ENCODE measurements at places on chromosomes 6 and 20.

- no peak for DNase-seq
These were observed 107.8 kb upstream of the SHLD1 start for GRCh38 chr20:5642155-5642981.

- no peak for DNase-seq
These were observed 149.8 kb upstream of the PCSK2 start for GRCh38 chr20:17077030-17077429.

- DNase-seq, result no peak
These were observed 79.6 kb downstream of the CEP57L1 start for GRCh38 chr6:109174916-109175315.

DNA sequence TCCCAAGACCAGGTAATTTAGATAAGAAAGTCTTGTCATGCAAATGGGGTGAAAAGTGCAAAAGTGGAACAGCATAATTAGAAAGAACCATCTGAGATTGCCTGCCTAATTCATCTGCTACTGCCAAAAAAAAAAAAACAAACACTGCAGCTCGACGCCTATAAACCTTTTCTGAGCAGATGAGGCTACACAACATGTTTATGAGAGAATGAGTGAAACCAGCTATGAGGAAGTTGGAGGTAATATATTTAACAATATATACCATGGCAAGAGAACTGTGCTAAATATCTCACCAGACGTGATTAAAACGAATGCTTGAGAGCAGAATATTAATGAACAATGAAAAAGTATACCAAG is 50.0 kb downstream of the LAMA4 start:
- DNase-seq, result no peak

DNA sequence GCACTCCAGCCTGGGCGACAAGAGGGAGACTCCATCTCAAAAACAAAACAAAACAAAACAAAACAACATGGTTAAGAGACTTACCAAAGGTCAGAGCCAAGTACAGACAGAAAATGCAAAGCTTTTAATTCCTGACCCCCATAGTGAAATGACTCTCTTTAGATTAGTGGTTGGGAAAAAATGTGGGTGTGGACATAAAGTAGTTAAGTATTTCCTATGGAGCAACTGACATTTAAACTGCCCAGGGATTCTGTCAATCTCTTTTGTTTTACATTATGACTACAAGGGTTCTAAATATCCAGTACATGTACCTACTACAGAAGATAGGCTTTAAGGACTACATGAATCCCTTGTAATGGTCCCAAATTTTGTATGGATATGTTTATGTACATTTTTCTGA is 75.1 kb downstream of the IRAK1BP1 start:
- no peak for DNase-seq

GRCh38 chr6:46130666-46131065 is 877 bp downstream of the ENPP4 start:
- no peak for DNase-seq

- no peak for DNase-seq
These were observed 36.6 kb downstream of the NKX2-4 start for GRCh38 chr20:21360705-21361104.

DNA sequence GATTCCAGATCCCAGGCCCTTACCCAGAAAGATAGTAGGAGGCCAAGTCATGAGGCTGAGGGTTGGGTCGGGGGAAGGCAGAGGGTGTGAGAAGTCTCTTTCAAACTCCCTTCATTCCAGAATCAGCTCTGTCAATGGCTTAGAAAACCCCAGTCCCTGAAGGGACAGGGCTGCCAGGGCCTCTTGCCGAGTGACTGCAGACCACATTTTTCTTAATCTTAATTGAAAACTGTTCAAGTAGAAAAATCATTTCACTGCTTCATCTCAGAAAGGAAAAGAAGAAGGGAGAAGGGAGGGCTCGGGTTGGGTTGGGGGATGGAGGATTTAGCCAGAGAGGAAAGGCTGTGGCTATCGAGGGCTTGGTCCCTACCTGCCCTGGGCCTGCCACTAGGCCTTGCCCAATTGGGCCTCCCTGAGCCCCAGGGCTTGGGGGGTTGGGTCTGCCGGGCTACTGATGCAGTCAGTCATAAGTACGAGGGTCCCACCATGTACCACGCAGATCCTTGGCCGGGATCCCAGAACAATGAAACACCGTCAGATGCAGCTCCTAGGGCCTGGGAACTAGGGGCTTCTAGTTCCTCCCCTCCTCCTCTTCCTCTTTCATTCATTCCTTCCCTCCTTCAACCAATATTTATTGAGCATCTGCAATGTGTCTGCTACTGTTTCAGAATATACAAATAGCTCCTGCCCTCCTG is 44.0 kb upstream of the CTNNBL1 start:
- DNase-seq, result no peak

DNA sequence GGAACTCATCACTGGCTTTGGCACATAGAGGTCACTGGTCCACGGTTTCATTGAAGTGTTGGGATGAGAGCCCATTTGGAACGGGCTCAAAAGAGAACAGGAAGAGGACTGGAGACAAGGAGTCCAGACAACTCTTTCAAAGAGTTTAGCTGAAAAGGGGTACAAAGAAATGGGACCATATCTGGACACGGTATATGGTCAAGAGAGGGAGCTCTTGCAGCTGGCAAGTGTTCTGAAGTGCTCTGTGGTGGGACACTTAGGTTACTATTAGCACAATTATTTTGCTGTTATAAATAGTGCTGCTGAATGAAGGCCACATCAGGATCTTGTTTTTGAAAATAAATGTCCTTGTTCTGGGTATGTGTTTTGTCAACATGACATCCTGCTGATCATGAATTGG is 4.6 kb downstream of the SGK2 start:
- no peak for DNase-seq

DNA sequence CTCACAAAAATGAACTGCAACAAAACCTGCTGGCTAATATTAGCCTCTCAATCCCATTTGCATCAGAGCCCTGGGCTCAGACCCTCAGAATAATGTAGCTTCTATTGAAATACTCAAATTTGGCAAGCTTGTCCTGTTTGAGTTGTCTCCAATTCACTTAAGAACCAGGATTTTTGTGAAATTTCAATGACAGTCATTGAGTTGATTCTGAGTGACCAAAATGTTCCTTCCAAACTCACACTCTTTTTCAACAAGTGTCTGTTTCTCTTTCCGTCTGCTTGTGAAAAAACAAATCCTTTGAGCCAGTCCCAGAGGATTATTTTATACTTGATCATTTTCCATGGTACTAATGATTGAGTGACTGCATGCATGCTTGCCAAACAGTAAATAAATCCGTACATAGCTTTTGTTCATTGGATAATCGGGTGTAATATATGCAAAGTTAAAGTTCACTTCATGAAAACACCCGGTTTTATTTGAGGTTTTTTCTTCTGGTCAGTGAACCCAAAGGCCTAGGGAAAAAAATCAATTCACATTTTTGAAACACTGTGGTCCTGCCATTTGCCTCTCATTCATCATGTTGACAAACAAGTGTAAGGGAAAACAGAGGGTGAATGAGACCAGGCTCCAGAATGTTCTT is 16.4 kb upstream of the SLC22A2 start:
- DNase-seq, result no peak

DNA sequence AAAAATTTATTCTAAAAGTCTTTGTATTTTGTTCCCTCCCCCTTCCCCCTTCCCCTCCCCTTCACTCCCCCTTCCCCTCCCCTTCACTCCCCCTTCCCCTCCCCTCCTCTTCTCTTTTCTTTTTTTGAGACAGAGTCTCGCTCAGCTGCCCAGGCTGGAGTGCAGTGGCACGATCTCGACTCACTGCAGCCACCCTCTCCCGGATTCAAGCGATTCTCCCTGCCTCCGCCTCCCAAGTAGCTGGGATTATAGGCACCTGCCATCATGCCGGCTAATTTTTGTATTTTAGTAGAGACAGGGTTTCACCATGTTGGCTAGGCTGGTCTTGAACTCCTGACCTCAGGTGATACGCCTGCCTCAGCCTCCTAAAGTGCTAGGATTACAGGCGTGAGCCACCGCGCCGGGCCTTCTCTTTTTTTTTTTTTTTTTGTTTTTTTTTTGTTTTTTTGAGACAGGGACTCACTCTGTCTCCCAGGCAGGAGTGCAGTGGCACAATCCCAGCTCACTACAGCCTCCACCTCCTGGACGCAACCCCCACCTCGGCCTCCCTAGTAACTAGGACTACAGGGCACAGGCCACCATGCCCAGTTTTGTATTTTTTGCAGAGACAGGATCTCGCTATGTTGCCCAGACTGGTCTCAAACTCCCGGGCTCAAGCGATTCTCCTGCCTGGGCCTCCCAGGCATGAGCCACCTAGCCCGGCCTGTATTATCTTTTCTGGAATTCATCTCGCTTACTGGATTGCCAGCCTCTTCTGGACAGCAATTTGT is 1.1 kb upstream of the AFG1L start:
- no peak for DNase-seq
